Stimulated activated CD8-positive, alpha-beta memory T cell treated with anti-CD3 and anti-CD28 coated beads, Interleukin-4, amount 100 ng/mL, for 4 hours (primary cell): ENCODE measurements at places on chromosomes 4 and X.

DNA sequence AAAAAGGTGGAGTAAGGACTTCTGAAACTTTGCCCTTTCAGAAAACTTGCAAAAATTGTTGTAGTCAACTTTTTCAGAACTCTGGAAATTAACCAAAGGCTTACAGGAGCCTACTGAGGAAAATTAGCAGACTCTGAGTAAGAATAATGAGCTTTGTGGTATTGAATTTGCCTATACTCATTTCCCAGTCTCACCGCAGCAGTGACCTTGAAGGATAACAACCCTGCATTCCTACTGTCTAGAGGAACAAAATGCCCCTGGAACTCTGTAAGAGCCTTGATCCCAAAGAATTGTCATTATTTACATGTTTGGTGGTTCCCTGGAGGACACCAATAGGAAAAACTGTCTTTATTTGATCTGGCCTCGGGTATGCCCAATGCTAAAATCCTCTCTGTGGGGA is 57.9 kb downstream of the MND1 start:
- no peak for DNase-seq

DNA sequence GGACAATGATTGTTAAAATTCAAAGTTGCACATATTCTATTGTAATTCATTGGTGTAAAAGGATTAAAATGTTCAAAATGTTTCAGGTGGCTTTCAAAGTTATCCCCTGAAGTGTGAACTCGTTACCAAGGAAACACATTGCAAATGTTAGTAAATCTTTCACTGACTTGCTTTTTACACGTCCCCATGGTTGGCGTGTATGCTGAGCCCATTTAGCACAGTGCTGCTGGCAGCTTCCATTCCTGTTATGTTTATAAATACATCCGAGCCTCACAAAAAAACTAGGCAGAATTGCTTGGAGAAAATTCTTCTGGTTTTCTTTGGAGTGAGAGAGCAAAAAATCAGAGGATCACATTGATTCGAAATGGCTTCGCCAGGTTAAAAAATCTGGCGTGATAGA is 105.9 kb upstream of the HPGD start:
- no peak for DNase-seq

- no peak for DNase-seq
Observed at GRCh38 chrX:115372152-115372551, 82.6 kb downstream of the LUZP4 start.

GRCh38 chr4:89765528-89765927 is 71.4 kb downstream of the SNCA start:
- no peak for DNase-seq

GRCh38 chr4:7703688-7704087 is 236.0 kb downstream of the AFAP1 start:
- DNase-seq = no peak

DNA sequence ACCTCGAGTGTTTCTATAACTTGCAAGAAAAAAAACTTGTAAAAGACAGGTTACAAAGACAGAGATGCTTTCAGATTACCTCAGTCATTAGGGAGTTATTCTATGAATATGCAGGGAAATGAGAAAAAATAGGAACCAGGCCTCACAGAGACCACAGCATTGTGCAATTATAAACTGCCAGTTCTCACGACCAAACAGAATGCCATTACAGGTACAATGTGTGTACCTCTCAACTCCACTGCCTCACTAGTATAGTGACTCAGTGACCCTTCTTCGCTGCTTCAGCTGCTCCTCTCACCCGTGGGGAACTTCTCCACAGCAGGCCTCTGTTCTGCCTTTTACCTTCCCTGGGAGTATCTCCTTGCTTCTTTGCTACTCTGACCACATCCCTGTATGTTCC is 2.3 kb upstream of the HTATSF1 start:
- DNase-seq = no peak

DNA sequence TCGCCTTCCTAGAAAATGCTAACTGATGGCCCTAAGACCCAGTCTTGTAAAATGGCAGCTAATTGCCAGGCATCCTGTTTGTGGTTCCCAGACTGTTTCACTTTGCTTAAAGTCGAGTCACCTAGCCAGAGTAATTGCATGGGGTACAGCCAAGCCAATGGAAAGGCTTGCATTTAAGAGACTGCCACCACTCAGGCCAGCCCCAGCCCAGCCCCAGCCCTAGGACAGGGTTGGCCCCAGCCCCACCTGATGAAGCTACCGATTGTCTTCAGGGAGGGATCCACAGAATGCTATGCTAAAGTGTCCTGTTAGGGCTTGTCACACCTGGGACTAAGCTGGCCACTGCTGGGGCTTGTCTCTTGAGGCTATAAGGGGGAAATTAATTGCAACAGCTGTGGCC is 194.6 kb upstream of the KLF3 start:
- no peak for DNase-seq

GRCh38 chrX:132200976-132201375 is 18.3 kb downstream of the RAP2C start:
- no peak for DNase-seq

DNA sequence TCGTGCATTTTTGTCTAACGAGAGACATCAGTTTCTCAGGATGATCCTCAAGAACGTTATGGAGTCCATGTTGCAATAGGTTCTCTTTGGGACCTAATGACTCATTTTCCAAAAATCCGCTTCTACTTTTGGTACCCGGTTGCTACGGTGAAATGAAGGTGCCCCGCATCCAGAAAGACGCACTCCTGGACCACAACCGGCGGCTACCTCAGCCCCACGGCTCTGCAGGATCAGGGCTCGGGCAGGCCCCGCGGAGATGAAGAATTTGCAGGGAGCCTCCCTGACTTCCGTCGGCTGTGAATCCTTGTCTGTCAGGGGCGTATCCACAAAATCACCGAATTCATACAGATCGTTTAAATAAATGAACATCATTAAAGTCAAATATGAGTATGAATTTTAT is 15.6 kb downstream of the GTPBP6 start:
- DNase-seq = no peak

DNA sequence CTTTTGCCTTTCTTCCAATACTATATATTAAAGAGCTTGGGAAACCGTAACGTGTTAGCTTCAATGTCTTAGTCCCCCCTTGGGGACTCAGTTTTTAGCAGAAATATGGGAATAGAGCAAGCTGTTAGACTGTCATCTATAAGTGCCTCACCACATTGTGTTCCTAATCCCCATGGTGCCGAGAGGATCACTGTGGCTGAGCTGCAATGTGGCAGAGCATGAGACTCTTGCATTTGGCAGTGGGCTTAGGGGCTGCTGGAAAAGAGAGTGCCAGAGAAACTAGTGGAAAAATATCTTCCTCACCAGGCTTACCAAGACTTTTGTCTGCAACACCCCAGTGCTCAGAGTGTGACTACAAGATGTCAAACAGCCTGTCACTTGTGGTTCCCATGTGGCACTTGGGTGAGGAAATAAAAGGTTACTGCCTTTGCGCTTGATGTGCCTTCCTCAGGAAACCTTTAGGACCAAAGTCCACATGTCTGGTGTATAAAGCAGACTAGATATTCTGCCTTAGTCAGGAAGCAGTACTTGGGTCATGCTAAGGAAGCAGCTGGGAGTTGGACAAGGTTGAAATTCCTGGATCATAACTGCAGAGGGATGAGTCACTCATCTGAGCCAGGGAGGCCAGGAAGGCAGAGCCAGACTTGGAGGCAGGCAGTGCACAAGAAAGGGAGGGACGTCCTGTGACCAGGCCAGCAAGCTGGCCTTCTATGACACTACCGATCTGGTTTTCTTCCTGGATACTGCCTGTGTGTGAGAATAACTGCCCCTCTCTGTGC is 9.7 kb upstream of the MAGEA4 start:
- DNase-seq = no peak

GRCh38 chrX:10483191-10483831 is 137.1 kb downstream of the MID1 start:
- no peak for DNase-seq

DNA sequence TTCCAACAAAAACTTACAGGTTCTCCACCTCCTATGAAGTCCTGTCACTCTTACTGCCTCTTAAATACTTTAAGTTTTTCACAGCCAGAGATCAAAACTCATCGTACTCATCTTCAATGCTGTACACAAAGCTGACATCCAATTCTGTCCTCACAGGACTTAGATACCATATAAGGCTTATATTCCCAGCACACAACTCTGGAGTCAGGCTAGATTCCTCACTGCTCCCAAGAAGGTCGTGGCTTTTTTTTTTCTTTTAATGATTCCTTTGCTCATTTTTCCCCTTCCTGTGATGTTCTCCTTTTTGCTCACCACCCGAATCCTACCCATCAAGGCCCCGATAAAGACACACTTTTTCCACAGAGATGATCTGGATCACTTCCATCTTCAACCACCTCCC is 914 bp downstream of the TRAPPC2 start:
- no peak for DNase-seq

DNA sequence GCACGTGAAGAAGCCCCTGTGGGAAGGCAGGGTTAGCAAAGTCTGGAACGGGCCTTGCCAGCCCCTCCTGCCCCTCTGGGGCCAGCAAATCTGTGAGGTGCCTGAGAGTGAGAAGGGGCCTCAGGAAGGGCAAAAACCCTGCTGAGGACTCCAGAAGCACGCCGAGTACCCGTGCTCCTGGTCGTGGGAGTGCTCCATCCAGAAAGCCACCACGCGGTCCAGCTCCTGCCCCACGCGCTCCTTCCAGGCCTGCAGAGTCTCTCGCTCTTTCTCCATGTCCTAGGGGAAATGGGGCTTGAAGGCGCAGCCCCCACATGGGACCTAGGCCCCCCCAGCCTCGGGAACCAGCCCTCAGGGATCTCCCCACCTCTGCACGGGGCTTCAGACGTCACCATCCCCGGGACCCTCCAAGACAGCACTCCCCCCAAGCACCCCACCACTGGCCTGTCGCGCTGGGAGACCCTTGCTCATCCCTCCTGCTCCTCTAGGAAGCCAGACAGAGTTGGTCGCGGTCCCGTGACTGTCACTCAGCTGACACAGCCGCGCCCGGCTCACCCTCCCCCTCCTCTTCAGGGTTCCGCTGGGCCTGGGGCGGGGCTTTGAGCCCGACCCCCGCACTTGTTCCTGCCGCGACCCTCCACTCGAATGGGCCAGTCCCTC is at the start of gene RENBP:
RENBP (minus strand) TSS at position 504 of the 660 bp plus-strand sequence; CDS start at position 471, 33 bp downstream.
- DNase-seq = no peak

- DNase-seq = no peak
Observed at GRCh38 chr4:99317354-99317753, 3.8 kb downstream of the ADH1B start.

GRCh38 chr4:7234355-7235029 is 42.2 kb downstream of the SORCS2 start:
- DNase-seq = no peak

GRCh38 chrX:19852014-19853005 is 35.1 kb downstream of the SH3KBP1 start:
- no peak for DNase-seq

DNA sequence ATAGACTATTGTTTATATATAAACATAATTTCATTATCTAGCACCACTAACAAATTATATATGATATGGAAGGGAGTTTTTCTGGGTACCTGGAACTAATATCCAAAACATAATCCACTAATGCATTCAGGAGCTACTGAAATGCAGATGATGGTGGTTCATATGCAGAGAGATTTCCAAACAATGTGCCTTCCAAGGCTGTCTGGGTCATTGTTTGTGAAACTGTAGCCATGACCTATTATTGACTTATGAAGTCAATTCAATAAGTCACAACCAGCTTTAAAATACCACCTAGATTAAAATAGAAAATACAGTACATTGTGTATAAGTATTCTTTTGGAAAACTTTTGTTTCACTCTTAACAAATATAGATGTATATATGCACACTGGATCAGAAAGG is 237.0 kb upstream of the PRPS2 start:
- no peak for DNase-seq

DNA sequence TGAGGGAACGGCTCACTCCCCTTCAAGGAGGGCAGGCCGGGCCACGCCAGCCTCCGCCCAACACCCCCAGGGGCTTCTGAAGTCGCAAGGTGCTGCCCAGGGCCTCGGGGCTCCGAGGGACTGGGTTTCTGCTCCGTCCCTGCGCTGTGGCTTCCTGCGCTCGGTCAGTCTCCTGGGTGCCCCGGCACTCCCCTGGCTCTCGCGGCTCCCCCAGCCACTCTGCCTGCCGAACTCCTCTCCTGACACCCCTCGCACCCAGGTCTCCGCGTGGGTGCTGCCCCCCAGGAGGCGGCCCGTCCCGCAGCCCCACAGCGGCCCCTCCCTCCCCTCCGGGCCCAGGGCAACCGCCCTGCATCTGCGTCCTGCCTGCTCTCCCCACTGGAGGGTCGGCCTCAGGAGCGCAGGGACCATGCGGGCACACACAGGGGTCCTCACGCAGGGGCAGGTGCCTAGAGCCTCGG is 151.9 kb downstream of the AFAP1 start:
- DNase-seq = no peak

- no peak for DNase-seq
Observed at GRCh38 chr4:183607894-183608293, 51.1 kb downstream of the RWDD4 start.

- DNase-seq = no peak
Observed at GRCh38 chr4:125780164-125780563, 465.4 kb downstream of the FAT4 start.

- DNase-seq = no peak
Observed at GRCh38 chr4:89324671-89325070, 17.1 kb upstream of the GPRIN3 start.

DNA sequence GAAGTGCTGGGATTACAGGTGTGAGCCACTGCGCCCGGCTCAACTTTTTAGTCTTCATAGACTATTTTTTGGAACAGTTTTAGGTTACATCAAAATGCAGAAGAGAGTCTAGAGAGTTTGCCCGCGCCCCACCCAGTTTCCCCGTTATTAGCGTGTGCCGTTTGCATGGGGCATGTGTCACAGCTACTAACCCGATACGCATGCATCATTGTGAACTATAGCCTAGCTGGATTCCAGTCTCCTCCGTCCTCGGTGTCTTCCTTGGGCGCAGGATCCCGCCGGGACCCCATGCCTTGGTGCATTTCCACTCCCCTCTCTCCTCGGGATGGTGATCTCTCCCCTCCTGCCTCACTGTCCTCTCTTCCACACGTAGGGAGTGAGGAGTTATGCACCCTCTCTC is 85.5 kb upstream of the ADRA2C start:
- no peak for DNase-seq

DNA sequence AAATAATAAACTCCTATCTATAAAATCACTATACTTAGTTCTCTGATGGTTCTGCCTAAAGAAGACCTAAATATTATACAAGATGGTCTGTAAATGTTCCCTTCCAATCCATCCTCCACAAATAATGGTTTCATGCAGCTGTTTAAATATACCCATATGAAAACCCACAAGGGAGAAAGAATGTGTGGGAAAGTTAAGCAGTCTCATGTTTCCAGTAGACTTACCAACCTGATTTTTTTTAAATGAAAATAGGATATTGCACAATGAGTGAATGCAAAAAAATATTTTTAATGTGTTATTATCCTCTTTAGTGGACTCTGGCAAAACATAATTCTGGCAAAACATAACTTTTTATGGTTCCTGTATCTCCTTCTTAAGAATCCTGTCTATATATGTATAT is 23.3 kb downstream of the CAMK2D start:
- no peak for DNase-seq

GRCh38 chr4:143473334-143474126 is 40.0 kb upstream of the SMARCA5 start:
- DNase-seq = no peak

DNA sequence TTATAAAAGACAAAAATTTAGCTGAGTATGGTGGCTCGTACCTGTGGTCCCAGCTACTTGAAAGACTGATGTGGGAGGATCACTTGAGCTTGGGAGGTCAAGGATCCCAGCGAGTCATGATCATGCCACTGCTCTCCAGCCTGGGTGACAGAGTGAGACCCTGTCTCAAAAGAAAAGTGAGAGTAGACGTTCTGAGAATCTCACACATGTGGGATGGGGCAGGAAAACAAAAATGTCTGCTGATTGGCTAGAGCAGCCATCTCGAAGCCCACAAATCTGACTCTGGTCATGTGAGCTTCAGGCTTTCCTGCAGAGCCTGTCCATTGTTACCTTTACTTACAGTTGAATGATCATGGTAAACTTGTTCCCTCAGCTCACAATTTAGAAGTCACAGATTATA is 23.1 kb upstream of the SLC9A7 start:
- DNase-seq = no peak
